ENCODE measurements at places on chromosomes 7 and 10.

DNA sequence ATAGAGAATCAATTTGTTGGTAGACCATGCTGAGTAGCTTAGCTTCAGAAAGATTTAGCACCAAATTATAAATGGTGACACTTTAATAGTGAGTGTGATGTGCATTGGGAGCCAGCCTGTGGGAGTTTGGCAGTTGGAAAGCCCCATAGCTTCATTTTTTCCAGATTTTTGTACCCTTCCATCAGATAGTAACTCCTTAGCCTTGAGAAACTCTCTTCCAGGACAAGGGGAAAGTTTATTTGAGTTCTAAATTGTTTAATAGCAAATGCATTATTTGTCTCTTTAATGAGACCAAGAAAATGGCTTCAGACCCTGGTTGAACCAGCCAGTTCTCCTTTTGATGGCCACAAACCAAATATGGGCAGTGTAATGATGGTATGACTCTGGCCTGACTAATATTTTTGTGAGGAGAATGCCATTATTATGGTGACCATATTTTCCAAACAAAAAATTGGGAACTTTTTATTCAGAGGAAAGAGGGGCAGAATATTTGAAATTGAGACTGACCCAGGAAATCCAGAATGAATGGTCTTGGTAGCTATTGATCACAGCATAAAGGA lies 49.8 kb downstream of the PLCE1 start:
- DNase-seq: peak; percentile 56

DNA sequence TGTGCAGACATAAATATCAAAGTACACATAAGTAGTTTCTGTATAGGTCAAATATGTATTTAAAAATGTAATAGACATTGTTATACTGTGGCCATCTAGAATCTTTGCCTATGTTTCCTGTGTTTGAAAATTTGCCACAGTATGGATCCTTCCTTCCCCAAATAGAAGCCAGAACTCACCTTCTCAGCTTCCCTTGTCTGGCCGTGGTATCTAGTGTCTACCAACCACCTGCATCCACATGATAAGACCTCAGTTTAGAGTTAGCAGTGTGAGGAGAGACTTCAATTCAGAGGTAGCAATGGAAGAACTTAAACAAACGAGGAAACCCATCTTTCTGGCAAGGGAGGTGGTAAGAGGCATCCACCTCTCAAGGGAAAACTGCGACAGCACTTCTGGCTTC lies 4.9 kb downstream of the TRDMT1 start:
- no peak for DNase-seq

DNA sequence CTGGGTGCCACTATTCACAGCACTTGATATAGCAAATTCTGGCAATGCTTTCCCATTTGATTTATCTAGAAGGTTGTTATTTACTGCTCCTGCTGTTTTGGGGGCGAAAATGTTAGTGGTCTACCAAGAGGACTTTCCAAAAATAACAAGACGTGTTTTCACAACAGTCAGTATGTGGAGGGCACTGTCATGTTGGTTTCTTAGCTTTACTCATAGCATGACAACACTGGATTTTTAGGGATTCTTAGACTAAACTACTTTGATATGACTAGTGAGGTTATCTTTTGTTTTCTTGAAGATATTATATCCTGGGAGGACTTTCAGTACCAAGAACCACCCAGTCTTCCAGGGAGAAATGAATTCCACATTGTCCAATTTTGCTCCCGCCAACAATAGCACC lies 49.4 kb downstream of the NUDCD3 start:
- DNase-seq: no peak

- no peak for DNase-seq
These were observed 37.7 kb upstream of the CXCL12 start for GRCh38 chr10:44422570-44423101.

GRCh38 chr10:11608159-11609013 lies 3.1 kb downstream of the USP6NL start:
- DNase-seq: no peak

- no peak for DNase-seq
These were observed 49.7 kb downstream of the CACNA2D1 start for GRCh38 chr7:82393840-82394220.

DNA sequence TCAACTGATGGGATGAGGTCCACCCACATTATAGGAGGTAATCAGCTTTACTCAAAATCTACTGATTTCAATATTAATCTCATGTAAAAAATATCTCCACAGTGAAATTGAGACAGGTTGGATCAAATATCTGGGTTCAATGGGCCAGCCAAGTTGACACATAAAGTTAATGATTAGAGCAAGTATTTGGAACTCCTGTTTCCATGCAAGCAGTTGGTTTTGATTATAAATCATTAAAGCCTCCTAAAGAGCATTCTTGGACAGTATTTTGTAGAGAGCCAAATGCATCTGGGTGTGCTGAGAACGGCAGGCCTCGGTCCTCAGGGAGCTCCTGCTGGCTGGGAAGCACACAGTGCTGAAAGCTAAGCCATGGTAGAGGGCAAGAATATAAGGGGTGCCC lies 126.9 kb upstream of the BTBD16 start:
- no peak for DNase-seq

- DNase-seq: no peak
These were observed 187.5 kb downstream of the AHR start for GRCh38 chr7:17485904-17486303.

DNA sequence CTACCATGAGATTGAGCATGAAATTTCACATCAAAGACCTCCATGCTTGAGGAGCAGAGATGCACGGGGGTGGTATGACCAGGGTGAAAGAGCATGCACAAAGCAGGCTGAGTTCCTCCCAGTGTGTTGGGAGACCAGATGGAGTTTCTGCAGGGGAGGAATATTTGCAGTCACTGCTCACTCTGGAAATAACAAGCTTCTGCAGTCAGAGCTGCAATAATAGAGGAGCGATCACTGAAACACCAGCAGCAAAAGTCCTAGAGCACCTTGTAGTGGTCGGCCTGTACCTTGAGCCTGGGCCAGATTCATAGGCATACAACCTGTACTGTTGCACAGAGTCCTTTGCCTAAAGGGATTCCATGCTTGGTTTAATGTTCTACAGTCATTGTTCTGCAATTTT lies 184.5 kb upstream of the SP8 start:
- DNase-seq: no peak

DNA sequence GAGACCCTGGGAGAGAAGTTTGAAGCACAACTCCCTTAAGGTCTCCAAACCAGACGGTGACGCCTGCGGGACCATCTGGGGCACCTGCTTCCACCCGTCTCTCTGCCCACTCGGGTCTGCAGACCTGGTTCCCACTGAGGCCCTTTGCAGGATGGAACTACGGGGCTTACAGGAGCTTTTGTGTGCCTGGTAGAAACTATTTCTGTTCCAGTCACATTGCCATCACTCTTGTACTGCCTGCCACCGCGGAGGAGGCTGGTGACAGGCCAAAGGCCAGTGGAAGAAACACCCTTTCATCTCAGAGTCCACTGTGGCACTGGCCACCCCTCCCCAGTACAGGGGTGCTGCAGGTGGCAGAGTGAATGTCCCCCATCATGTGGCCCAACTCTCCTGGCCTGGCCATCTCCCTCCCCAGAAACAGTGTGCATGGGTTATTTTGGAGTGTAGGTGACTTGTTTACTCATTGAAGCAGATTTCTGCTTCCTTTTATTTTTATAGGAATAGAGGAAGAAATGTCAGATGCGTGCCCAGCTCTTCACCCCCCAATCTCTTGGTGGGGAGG lies 10.8 kb downstream of the SERPINE1 start:
- DNase-seq: no peak

DNA sequence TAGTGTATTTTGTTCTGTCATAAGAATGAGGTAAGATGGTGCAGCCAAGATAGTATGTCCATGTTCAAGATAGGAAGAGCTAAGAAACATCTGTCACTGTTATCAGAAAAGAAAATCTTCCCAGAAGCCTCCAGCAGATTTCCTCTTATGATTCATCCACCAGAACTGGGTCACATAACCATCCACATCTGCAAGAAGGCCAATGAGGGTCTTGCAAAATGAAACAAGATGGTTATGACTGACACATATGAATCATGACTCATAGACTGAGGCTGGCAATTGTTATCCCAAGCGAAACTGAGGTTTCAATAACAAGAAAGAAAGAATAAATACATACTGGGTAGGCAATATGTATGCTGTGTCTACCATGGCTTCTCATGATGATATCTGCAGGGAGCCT lies 30.3 kb downstream of the CCNJ start:
- no peak for DNase-seq

GRCh38 chr7:98338441-98338840 lies 57.0 kb downstream of the BRI3 start:
- DNase-seq: no peak

DNA sequence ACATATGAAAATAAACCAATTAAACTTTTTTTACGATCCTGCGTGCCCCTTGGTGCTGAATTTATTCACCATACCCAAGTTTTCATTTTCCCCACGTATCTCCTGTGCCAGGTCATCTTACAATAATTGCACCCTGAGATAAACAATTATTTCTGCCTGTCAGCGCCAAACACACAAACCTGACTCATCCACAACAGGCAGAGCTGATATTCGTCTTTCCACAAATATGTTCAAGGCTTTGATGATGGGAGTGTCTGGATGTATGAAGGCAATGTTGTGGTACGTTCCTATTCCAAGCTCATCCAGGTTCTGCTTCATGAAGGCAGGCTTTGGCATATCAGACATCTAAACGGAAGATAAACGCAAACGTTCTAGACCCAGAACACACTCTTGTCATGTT lies 45.8 kb upstream of the RHEB start:
- no peak for DNase-seq

- no peak for DNase-seq
These were observed 19.5 kb downstream of the PRKAG2 start for GRCh38 chr7:151857412-151857811.

DNA sequence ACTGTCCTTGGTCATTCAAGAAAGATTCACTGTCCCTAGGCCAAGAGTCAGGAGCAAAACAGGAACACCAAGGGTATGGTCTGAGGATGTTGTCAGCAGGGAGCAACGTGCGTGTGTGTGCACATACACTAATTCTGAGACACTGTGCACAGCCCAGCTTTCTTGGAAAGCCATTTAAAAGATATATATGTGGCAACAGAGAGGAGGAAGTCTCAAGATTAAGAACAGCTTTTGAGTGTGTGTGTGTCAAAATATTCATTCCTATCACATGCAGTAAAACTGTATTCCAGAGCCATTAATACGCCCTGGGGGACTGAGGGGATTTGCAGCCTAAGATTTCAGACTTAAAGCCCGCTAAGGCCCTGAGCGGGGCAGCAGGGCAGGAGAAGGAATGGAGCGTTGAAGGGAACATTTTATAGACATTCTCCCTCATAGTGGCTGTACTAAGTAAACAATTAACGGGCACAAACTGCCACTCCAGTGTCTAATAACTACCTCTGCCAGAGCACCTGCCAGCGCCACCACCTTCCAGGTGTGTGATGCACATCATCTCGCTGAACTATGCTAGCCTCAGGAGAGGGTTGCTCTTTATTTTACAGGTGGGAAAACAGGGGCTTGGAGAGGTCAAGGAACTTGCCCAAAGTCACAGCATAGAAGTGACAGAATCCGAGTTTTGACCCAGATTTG lies 2.0 kb downstream of the NOD1 start:
- DNase-seq: no peak

- no peak for DNase-seq
These were observed 73.0 kb downstream of the CTNNA3 start for GRCh38 chr10:67622984-67623383.

- no peak for DNase-seq
These were observed 1249.6 kb downstream of the TYW1 start for GRCh38 chr7:68246189-68246633.

DNA sequence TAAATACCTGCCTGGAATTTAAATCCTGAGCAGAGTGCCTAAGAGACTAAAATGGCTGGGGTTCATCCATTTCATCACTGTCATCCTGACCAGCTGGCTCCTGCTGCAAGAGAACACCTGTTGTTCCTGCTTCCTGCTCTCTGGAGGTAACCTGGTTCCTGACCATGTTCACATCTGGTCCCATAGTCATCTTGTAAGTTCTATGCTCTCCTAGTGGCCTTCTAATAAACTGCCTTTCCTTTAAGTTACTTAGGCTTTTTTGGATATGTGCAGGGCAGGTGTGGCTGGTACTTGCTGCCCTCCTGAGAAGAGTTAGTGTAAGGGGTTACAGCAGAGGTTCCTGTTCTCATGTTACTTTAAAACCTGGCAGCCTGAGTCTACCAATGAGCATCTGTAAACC lies 80.0 kb downstream of the NRCAM start:
- DNase-seq: no peak

All from BJ (cell line).